Activated CD4-positive, alpha-beta T cell treated with anti-CD3 and anti-CD28 coated beads, Interleukin-2, amount 50 U/mL, for 4 hours (primary cell): ENCODE measurements at places on chromosomes 3 and 15.

DNA sequence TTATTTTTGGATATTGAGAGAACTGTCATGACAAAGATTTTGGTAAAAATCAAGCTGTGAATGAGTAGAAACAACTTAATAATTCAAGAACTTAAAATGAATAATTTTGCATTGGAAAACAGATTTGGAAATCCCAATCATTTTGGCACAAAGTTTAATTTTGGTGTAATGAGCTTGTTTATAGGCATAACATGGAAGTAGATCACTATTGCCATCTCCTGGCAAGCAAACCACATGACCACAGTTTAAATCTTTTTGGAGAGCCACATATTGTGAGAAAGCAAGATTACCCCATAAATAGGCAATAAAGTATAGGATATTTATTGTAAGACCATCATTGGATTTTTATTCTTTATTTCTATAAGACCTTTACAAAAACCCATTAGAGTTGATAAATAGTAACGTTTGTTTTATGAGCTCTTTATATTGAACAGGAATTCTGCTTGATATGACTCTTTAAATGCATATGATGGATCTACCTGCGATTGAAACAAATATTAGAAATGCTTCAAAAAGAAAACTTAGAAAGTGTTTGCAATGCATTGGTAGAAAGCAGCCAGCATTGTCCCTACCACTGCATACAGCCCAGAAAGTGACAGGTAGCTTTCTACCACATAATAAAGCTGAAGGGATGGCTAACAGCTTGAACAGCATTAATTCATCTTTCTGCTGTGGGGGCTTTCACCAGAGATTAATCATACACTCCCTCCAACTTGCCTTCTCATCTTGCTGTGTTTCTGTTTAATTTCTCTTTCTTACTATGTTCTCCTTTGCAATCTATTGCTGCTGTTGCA is 766.8 kb downstream of the TBL1XR1 start:
- no peak for DNase-seq

- no peak for DNase-seq
These were observed 89.8 kb downstream of the LRRC3B start for GRCh38 chr3:26712211-26713026.

DNA sequence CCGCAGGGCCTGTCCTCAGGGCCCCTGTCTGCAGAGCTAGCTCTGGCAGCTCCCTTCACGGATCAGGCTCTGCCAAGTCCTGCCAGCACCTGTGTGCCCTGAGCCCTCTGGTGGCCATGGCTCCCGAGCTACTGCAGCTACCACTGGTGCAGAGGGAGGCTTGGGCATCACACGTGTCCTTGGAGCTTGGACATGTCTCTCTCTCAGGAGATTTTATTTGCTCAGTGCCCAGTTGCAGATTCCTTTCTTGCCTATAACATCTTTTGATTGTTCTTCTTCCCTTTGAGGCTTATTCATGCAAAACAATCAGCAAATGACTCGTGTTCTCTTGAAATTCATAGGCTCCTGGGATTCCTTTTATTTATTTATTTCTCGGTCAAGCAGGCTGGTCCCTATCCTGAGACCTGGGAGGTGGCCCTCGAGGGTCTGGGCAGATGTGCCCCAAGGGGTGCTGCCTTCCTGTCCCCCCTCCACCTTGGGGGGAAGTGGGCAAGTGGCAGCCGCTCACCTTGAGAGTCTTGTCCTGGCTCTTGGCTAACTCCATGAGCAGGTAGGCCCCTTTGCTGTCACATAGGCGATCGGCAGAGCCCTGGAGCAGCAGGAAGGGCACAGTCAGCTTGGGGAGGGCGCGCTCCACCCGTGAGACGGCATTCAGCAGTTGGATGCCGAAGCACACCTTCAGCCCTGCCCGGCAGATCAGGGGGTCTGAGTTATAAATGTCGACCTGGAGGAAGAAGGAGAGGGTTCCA is 21.9 kb downstream of the ABTB1 start:
- DNase-seq = peak; percentile 30

DNA sequence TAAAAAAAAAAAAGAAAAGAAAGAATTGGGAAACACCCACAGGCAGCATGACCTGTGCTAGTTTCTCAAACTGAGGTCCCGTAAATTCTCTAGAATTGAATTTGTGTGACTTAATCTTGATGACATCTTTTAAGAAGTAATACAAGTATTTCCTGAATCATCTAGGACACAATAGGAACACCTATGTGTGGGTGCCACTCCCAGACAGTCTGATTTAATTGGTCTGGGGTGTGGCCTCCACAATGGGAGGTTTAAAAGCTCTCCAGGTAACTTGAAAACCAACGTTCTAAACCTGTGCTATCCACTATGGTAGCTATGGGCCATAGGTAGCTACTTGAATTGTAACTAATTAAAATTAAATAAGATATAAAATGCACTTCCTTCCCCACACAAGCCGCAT is 28.1 kb downstream of the CFAP92 start:
- DNase-seq = no peak

GRCh38 chr15:42544853-42545629 is 3.6 kb downstream of the LRRC57 start:
- DNase-seq = no peak

GRCh38 chr3:195836476-195837135 is 24.9 kb upstream of the MUC4 start:
- no peak for DNase-seq

GRCh38 chr3:73270839-73271483 is 209.5 kb downstream of the EBLN2 start:
- no peak for DNase-seq

- no peak for DNase-seq
These were observed 670.2 kb upstream of the ALCAM start for GRCh38 chr3:104696470-104696869.

- no peak for DNase-seq
These were observed 449.9 kb downstream of the PDCD6IP start for GRCh38 chr3:34248352-34248751.

- no peak for DNase-seq
These were observed 3.2 kb downstream of the CD276 start for GRCh38 chr15:73687351-73687750.

DNA sequence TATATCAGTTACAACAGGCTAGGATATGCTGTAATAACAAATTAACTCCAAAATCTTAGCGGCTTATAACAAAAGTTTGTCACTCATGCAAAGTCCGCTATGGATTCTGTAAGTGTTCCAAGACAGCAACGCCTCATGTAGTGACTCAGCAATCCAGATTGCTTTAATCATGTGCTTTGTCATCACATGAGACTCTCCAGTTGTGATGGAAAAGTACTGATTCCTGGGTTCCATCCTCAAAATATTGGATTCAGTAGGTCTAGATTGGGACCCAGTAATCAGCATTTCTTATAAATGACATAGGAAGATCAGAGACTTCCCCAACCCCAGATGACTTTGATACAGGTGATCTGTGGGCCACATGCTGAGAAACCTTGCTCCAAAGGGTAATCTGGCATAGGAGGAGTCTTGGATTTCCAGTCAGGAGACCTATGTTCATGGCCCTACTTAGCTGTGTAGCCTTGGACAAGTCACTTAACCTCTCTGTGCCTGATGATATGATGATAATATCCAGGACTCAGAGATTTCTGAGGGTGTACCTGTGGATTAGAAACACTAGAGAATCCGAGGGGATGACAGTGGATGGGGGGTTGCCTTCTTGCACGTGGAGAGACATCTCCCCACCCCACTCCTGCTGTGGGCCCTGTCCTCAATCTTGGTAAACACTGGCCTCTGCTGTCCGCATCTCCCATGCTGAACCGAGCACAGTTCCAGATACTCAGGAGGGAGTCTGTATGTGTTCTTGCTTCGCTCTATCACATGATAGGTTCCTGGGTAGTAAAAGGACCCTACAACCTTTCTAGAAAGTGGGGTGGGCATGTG is 65.5 kb downstream of the CORO2B start:
- no peak for DNase-seq

DNA sequence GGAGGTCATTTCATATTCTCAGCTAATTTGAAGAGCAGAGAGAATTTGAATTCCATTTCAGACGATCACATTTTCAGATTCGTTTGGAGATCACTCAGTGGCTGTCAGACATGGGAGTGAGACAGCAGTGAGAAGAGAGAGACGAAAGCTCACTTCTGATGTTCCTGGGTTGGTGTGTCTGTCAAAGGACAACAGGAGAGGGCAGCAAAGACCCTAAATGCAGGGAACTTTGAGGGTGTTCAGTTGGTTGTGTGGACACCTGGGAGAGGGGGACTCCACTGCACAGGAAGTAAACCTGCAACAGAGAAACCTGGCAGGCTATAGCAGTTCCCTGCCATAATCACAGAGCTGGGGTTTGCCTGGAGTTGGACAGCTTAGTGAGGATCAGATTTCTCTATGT is 675.1 kb downstream of the SQOR start:
- DNase-seq = no peak

GRCh38 chr3:141057946-141058800 is 7.0 kb downstream of the SPSB4 start:
- no peak for DNase-seq

- no peak for DNase-seq
These were observed 793 bp downstream of the SLC30A4 start for GRCh38 chr15:45521596-45522327.

DNA sequence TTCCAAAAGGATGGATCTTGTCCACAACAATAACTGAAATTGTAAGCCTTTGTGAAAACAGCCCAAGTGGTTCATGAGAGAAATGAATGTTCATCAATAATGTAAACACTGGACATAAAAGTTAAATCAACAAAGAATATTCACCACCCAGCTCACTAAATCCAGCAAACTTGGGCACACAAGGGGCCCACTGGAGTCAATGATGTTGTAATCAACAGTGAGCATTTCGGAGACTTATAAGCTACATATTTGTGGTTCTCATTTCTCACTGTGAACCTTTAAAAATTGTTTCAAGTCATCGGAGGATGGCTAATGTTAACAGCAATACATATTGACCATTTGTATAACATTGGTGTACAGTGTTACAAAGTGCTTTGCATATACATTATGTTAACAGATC is 63.1 kb downstream of the VGLL4 start:
- no peak for DNase-seq

GRCh38 chr3:43288850-43289249 is 2.5 kb downstream of the SNRK start:
- no peak for DNase-seq

GRCh38 chr3:137174514-137174913 is 216.7 kb downstream of the IL20RB start:
- no peak for DNase-seq

GRCh38 chr3:24493746-24494617 is 668 bp downstream of the THRB start:
- DNase-seq = no peak

- no peak for DNase-seq
These were observed 23.9 kb upstream of the XIRP1 start for GRCh38 chr3:39216176-39216790.

- DNase-seq = peak; percentile 52
These were observed 783 bp downstream of the RNF168 start for GRCh38 chr3:196502775-196503195.

GRCh38 chr15:84112025-84112424 is 123.5 kb upstream of the GOLGA6L4 start:
- DNase-seq = no peak

DNA sequence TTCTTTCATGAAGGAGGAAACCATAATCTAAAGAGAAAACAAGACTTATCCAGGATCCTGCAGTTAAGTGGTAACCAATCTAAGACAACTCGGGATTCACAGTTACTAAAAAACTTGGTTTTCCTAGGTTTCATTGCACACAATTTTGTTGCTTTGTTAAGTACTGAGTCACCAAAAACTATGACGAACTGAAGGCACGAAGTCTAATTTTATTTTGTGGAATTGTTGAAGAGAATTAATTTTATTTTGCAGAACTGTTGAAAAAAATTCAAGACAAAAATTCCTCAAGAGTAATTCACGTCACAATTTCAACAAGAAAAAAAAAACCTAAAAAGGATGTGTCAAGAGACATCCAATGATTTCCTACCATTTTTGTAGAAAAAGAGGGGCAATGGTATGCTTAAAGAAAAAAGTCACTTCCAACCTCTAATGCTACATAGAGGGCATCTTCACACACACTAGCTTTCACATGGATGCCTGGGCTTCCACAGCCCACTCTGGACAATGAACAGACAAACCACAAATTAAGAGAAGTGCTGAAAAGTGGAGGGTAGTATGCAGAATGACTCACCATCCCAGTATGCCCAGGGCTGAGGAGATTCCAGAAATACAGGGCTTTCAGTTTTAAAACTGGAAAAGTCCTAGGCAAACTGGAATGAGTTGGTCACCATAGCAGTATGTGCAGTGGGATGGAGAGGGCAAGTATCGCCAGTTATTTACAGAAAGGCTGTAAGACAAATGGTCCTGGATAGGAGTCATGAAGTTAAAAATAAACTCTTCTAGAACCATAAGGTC is 29.2 kb downstream of the PLOD2 start:
- DNase-seq = no peak

DNA sequence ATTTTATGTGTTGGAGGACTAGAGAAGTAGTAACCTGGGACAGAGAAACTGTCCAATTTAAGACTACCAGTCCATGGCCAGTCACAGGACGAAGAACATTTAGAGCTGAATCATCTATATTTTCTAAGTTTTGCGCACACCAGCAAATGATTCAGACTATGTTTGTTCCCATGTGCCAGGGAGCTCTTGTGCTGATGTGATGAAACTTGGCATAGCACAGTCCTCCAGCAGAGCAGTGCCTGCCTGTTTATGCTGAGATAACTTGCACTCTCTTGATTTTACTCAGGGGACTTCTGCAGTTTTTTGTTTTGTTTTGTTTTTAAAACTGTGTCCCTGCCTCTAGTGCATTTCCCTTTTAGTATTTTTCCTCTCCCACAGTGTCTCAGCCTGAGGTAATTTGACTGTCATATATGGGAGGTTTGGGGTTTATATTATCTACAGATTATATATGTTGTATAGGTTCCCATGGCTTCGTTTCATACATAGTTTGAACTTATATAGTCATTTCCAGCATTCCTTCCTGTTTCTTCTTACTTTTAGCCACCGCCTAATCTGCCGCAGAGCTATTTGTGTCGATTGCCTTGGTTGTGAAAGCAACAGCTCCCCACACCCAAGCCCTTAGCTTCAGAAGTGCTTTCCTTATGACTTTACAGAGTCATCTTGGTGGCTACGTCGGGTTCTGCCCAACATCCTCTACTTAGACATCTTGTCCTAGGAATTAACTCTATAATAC is 45.5 kb downstream of the PPM1L start:
- no peak for DNase-seq

DNA sequence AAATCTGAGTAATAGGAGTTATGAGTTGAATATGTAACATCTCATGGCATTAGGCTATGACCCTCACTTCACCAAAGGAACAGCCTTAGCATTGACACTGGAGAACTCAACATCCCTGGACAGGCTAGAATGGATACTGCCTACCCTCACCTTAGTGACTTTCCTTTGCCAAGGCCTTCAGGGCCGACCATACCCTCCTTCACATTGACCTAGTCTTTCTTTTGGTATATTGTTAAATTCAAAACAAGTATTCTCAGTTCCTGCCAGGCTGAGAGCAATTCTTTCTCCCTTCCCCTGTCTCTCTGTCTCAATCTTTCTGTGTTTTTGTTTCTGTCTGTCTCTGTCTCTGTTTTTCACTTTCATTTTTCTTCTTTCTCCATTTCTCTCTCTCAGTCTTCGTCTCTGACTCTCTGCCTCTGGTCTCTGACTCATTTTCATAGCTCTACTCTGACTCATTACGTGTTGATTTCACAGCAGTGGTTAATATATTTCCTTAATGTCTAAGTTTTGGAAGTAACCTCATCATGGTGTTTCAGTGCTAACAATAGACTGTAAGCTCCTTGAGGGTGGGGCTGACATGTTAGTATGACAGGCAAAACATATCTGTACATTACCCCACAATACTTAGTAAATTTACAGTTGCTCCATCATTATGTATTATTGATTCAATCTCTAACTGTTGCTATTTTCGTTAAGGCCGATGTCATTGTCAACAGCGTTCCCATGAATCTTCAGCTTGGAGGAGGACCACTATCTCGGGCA is 32.5 kb downstream of the PARP15 start:
- no peak for DNase-seq

- DNase-seq = no peak
These were observed 345.2 kb upstream of the TPRG1 start for GRCh38 chr3:188826574-188826973.
